ENCODE measurements at places on chromosomes 3 and 15. TPM values are rescaled to one million over a fixed set of nuclear protein-coding genes. Genes with fewer than 3 reads are reported as not detected.

- no peak for DNase-seq
Measured at GRCh38 chr3:27900316-27900715, 178.2 kb upstream of the EOMES start.

- no peak for DNase-seq
Measured at GRCh38 chr3:170643831-170644230, 58.0 kb upstream of the SLC7A14 start.

H1-8 gene
- not detected for polyA plus RNA-seq

NEK10 gene
- 0.62 TPM for polyA plus RNA-seq

HHLA2 gene
- polyA plus RNA-seq, result not detected

TRANK1 gene
- 0.09 TPM for polyA plus RNA-seq
